ENCODE measurements at places on chromosomes 3 and 15. TPM values are rescaled to one million over a fixed set of nuclear protein-coding genes. Genes with fewer than 3 reads are reported as not detected.

- no peak for DNase-seq
Measured at GRCh38 chr3:190384309-190384756, 3.6 kb upstream of the CLDN16 start.

DNA sequence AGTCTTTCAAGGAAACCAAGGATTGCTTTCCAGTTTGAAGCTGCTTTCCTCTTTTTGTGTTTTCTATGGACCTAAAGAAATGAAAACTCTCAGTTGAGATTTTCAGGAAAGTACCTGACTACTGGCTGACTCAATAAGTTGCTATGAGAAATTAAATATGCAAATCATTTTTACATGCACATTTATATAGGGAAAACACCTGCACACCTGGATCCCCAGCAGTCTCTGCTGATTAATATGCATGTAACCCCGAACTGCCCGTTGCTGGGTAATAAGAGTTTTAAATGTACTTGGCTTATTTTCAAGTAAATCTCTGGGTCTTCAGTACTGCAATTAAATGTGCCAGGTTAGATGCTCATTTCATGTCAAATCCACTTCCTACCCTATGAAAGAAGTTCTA is 77.2 kb downstream of the KBTBD8 start:
- no peak for DNase-seq

GRCh38 chr15:81497238-81497637 is 123.2 kb upstream of the TMC3 start:
- DNase-seq = no peak

DNA sequence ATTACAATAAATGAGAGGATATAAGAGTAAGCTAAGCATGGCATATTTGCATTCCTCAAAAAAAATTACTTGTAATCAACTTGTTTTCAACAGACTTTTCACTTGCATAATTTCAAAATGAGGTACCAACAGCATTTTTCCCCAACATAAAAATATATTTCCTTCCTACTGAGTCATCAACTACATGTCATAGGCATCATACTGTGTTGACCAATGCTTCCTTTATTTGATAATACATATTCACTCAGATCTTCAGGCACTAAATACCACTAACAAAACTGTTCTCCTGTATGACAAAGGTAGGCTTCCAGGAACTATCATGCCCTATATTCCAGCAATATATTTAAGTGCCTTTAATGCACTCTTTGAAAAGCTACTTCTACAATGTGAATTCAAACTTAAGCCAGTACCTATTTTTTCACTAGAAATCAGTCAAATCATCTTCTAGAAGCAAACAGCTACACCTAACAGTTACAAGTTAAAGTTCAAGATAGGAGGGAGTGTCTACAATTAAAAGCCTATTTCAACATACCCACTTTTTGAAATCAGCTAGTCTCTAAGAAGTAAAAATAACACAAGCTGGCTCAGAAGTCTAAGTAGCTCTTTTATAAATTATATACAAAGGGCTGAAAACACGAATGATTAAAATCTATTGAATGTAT is 11.3 kb downstream of the ADAM10 start:
- DNase-seq = no peak

DNA sequence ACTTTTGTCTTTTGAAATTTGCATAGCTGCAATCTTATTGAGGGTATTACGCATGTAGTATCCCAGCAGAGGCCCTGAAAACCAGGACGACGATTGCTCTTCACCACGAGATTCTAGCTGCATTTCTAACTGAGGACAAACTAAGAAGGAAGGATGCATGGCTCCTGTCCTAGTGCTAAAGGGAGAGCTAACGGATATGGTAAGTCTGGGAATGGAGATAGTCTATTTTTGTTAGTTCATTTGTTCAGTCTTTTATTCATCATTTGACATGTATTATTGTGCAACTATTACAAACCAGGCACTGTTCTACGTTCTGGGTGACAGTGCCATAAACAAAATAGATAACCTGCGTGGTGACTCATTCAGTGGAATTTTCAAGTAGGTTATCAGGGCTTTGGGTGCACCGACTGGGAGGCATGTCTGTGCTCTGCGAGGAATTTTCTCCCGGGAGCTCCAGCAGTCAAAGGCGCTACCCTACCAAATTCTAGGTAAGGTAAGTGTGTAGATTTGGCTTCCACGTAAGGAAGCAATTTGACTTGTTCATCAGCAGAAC is 51.9 kb upstream of the ETV5 start:
- DNase-seq = no peak

DNA sequence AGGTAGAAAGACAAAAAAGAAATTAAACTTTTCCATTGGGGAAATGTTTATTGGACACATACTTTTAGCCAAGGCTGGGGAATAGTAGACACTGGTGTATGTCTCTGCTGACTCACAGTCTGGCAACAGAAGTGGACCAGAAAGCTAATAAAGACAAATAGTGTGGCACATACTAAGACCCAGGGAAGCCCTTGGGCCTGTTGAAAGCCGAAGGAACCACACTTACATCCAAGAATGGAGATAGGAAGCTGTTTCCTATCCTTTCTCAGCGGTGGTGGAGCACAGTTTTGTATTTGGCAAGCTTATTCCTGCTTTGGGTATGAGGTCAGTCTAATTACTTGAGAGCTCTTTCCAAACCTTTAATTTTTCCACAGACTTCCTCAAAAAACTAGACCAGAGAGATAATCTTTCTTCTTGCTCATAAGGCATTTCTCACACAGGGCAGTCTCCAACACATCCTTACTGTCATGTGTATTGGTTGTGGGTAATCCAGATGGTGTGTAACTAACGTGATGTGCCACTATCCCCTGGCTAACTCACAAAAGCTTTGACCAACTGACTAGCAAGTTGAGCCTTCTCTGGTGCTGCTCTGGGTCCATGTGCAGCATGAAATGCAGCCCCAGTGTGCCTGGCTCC is 279.1 kb upstream of the IGF1R start:
- DNase-seq = no peak

- DNase-seq = no peak
Measured at GRCh38 chr3:143605233-143605950, 242.9 kb downstream of the SLC9A9 start.

GRCh38 chr15:74549816-74550215 is 8.8 kb downstream of the ARID3B start:
- no peak for DNase-seq

Gene GABRR3
- total RNA-seq = not detected

Gene LRRC3B
- total RNA-seq = 0.69 TPM

Gene TM4SF18
- 16.6 TPM for total RNA-seq

Gene CLEC3B
- 54.6 TPM for total RNA-seq
